ENCODE measurements at places on chromosomes 7 and 10.
A peak's percentile ranks its signal among the peaks of the same experiment; 100 is the strongest.

DNA sequence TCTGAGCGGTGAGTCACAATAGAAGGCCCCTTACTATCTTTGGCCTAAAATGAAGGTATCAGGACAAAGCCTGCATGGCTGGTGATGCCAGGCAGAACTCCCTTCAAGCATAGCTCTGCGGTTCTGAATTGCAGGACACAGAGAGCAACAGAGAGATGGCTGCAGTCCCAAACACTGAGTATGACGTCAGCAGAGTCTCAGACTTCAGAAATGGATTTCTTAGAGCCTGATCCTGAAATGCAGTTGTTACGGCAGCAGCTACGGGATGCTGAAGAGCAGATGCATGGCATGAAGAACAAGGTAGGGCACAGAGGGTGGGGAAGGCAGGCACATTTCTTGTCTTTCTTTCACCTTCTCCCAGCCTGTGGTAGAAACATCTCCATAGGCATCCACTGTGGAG is 13.5 kb downstream of the CCDC136 start:
- no peak for DNase-seq

DNA sequence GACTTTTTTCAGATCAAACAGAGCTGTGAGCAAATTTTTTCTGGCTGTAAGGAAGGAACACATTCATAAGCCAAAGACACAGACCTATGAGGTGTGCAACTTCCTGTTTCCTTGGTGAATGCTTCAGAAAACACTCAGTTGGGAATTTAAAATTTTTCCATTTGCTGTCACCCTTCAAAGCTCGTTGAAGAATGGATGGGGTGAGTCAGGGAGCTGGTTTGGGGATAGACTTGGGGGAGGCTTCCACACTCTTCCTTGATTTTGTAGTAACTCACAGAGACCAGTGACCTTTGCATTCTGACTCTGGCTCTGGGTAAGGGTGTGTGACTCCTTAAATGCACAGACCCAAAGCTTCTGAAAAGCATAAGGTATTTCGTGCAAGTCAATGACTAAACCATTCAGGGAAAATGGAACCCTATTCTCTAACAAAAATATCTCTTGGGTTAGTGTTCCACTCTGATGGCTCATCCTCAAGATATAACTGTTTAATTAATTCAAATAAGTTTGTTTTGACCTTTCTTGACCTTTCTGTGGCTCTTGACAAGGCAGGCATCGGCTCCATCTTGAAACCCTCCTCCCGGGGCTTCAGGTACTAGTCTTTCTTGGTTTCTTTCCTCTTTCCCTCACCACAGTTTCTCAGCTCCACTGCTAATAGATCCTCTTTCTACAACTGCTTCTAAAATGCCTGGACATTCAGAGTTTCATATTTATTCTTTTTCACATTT is 227.8 kb upstream of the INHBA start:
- no peak for DNase-seq

DNA sequence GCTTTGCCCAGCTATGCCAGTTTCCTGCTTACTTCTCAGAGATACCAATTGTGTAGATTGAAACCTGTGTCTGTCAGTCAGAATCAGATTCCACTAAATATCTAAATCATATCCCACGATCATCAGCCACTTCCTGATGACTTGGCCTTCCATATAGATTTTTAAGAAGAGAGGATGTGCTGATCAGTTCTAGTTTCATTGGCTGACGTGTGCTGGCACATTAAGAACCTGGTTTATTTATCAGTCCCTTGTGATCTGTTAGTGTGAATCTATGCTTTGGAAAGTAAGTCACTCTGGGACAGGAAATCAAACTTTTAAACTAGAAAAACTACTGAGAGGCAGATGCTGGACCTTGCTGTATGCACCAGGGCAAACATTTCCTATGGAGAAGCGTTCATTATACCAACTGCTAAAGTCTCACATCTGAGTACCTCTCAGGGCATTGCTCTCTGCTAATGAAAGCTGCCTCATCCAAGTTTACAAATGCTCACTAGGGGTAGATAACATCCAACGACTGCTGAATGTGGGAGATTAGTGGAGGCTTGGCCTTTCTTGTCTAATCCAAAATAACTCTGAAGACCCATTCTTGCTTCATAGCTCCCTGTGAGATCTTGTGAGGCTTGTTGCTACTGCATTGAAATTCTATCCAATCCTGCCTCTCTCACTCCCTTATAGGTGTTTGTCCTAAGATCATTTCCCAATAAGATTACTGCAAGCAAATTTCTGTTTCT is 109.1 kb downstream of the ARL4A start:
- DNase-seq = no peak

GRCh38 chr10:133394801-133395221 is 854 bp downstream of the MTG1 start:
- no peak for DNase-seq

DNA sequence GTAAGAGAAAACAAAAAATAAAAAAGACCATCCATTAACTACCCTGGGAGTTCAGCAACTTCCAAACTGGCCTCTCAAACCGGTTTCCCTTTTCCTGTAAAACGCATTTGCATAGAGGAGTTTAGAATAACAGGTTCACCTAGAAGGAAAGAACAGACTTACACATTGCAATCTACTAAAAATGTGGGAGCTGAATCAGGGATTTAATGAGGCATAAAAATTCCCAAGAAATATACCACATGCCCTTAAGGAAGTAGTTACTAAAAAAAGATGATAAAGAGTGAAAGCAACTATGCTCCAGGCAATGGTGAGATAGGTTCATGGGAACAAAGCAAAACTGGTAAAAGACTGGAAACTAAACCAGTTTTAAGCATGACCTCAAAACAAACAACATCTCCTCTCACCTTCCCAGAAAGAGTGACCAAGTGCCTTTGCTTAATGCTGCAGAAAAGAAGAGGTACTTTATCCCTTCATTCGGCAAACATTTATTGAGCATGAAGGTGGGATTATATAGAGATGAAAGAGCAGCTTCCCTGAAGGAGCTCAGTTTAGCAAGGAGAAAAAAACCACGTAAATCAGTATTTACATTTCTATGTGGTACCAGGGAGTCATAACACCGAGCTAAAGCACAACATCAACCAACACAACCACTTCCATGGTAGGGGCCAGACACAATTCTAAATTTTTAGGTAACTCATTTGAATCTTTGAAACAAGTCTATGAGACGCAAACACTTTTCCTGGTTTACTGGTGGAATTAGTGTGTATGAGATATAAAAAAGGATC is 152.8 kb downstream of the SGMS1 start:
- DNase-seq = no peak

GRCh38 chr7:158261362-158262235 is 326.0 kb downstream of the PTPRN2 start:
- DNase-seq = no peak

DNA sequence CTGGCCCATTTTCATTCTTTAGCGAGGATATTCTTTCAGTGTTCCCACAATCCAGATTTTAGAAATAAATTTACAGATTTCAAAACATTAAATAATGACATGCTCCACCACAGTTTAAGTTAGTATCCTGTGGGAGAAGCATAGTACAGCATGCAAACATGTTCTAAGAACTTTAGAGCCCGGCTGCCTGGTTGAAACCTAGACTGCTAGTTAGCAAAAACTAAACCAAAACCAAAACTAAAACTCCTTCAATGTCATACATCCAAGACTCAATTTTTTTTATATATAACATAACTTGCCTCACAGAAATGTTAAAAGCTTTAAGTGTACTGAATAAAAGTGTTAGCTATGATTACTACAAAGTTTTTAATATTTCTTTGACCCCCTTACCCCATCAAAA is 17.0 kb downstream of the TRA2A start:
- no peak for DNase-seq

GRCh38 chr7:142488036-142488633 is 230.3 kb upstream of the PRSS58 start:
- DNase-seq = no peak

DNA sequence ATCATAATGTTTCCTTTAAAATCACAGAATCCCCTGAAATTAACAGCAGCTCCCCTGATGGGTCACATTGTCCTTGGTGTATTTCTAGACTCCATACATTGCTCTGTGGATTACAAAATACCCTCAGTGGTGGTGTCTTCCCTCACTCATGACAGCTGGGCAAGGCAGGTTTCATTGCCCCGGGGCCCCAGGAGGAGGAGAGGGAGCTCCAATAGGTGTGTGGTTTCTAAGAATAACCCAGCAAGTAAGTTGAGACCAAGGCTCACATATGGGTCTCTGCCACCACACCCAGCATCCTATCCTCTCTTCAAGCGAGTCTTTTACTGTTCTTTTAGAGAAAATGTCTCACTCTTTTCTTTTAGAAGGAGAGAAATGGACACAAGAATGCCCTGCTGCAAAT is 63.6 kb downstream of the PKD1L1 start:
- DNase-seq = peak; percentile 18

DNA sequence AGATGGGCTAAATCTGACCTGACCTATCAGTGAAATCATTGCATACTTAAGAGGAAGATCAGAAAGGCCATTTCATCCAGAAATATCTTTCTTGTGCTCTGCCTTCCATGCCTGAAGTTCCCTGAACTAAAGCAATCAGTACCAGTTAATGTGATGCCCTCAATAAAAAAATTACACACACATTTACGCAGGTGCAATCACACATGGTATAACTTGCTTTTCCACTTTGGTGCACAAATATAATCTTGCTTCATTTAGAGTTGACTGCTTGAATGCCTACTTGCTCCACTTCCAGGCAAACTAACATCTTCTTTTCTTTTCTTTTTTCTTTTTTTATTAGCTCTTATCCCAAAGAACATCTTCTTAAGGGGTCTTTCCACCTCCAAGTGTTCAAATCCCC is 58.3 kb upstream of the KIF5B start:
- DNase-seq = no peak

- DNase-seq = no peak
Observed at GRCh38 chr7:30649717-30650420, 32.4 kb downstream of the CRHR2 start.

DNA sequence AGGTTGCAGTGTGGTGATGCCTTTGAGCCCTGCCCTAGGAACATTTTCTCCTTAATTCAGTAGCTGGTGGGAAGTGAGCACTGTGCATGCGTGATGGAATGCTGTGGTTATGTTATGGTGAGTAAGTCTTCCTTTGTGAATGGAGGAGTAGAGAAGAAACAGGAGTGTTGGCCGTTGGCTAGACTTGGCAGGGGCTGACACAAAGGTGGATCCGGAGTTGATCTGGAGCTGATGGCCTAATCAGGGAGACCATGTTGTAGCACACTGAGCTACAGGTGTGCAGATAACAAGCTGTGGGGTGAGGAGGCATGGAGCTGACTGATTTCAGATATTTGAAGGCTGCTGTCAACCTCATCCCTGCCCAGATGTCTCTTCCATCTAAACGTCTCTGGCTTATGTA is 122.3 kb downstream of the CNNM2 start:
- no peak for DNase-seq

GRCh38 chr10:65993451-65993850 is 932.4 kb upstream of the LRRTM3 start:
- no peak for DNase-seq

GRCh38 chr10:6612371-6612770 is 32.3 kb upstream of the PRKCQ start:
- no peak for DNase-seq

GRCh38 chr10:70391654-70392053 is 9.2 kb upstream of the LRRC20 start:
- no peak for DNase-seq

DNA sequence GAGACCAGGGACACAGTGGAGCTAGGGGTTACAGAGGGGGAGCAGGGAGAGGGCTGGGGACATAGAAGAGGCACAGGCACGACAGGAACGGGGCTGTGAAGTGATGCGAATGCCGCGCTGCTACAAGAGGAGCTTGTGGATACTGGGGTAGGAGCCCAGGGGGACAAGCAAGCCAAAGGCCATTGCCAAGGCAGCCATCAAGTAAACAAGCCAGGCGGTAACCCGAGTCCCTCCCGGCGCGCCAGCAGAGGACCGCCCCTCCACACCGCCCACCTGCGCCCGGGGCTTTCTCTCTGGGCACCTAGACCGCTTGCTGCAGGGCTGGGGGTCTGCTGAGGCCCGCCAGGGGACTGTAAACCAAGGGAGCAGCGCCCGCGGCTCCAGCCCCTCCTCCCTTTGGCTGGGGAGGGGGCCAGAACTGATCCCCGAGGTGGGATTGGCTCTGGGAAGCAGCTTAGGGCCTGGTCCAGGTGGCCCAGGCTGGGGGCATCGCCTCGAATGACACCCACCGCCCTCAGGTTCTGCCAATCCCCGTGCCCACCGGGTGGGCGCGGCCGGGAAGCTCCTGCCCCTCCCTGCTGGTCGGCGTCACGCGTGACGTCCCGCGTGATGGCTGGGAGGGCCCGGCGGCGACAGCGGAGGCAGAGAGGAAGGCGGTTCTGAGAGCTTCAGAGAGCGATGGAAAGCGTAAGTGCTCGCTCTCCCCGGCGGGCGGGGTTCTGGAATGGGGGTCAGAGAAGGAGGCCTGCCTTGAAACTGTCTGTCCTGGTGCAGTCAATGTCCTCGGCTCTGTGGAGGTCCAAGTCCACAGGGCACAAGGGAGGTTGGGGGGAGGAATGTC is 982 bp downstream of the SFXN3 start:
- DNase-seq = peak; percentile 34

DNA sequence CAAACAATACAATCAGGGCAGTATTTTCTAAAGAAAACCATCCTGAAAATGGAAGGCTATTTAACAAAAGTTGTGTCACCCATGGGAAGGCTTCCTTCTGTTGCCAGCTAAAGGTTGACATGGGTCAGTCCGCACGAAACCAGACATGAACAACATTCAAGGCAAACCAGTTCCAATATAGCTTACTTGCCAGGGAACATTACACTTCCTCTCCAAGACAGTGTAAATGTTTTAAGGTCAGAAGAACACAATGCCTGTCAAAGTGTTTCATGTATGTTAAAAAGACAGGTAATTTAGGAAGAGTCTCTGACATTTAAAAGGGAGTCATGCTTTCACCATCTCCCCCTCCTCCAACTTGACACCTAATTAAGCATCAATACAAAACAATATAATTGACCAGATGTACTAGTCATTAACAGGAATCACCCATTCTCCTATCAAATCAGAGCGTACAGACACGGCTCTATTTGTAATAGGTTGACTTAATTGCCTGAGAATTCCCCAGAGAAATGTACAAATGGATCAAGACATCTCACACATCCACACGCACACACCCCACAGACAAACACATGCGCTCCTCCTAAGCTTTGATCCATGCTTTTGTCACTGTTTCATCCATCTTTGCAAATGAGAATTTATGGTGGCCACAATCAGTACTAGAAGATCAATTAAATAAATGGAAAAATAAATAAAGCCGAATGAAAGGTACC is 69.5 kb downstream of the CACNA2D1 start:
- peak; percentile 75 for DNase-seq

DNA sequence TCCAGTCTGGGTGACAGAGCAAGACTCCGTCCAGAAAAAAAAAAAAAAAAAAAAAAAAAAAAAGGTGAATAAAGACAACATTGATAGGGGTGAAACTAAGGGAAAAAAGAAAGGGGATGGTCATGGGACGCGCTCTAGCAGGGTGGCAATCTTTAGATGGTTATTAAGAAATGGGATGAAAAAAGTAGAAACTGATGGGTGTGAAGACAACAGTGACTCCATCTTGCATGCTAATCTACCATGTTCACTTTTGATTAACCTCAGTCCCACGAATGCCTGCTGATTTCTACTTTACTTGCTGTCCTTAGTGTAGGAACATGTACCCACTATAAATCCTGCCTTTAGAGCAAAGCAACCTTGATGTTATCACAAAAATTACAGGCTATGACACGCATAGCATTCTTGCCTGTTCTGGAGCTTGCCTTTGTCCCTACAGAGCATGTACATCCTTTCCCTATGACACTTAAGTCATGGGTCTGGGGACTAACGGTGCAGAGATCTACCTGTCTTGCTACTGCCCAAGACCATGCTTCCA is 38.5 kb downstream of the P4HA1 start:
- DNase-seq = no peak
